ENCODE measurements at places on chromosomes 5 and 9.

DNA sequence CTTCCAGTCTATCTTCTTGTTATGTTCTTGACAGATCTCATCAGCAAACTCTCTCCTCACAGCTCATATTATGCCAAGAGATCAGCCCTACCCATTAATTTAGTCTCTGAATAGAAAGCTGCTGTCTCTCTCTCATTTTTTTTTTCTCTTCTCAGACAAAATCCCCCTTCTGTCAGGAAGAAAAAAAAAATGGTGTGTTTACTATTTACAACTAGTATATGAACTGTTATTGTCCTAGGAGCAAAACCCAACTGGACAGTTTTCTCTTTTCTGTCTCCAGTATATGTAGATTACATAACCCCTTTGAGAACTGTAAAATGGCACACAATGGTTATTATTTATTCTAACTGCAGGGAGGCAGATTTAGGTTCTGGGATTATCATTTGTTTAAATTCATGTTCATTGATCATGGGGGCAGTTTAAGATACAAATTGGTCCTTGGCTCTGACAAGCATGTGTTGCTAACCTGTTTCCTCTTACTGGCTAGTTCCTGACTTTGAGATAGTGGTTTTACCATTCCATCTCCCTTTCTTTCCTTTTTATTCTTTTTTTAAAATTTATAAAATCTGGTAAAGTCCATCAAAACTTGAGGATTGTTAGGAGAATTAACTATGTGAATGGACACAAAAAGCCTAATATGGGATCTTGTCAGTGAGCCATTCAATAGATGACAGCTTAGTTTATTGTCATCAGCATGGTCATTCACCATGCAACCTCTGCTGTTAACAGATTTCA lies 210.0 kb upstream of the PAPPA start:
- DNase-seq: no peak

GRCh38 chr5:139669662-139670368 lies 21.7 kb downstream of the CXXC5 start:
- DNase-seq: no peak

GRCh38 chr5:143200781-143201398 lies 202.6 kb downstream of the NR3C1 start:
- DNase-seq: no peak

DNA sequence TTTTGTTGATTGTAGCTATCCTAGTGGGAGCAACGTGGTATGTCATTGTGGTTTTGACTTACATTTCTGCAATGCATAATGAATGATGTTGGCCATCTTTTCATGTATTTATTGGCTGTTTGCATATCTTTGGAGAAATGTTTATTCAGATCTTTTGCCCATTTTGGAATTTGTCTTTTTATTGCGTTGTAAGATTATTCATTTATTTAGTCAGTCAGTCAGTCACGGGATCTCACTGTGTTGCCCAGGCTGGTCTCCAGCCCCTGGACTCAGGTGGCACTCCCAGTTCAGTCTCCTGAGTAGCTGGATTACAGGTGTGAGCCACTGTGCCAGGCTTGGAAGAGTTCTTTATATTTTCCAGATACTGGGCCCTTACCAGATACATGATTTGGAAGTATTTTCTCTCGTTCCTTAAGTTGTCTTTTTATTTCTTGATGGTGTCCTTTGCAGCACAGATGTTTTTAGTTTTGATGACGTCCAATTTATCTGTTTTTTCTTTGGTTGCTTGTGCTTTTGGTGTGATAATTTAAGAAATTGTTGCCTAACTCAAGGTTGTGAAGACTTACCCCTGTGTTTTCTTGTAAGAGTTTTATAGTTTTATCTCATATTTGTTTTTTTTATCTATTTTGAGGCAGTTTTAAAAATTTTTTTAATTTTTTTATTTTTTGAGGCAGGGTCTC lies 67.1 kb downstream of the EHMT1 start:
- no peak for DNase-seq

GRCh38 chr5:96963267-96963666 lies 27.4 kb downstream of the LNPEP start:
- DNase-seq: no peak

DNA sequence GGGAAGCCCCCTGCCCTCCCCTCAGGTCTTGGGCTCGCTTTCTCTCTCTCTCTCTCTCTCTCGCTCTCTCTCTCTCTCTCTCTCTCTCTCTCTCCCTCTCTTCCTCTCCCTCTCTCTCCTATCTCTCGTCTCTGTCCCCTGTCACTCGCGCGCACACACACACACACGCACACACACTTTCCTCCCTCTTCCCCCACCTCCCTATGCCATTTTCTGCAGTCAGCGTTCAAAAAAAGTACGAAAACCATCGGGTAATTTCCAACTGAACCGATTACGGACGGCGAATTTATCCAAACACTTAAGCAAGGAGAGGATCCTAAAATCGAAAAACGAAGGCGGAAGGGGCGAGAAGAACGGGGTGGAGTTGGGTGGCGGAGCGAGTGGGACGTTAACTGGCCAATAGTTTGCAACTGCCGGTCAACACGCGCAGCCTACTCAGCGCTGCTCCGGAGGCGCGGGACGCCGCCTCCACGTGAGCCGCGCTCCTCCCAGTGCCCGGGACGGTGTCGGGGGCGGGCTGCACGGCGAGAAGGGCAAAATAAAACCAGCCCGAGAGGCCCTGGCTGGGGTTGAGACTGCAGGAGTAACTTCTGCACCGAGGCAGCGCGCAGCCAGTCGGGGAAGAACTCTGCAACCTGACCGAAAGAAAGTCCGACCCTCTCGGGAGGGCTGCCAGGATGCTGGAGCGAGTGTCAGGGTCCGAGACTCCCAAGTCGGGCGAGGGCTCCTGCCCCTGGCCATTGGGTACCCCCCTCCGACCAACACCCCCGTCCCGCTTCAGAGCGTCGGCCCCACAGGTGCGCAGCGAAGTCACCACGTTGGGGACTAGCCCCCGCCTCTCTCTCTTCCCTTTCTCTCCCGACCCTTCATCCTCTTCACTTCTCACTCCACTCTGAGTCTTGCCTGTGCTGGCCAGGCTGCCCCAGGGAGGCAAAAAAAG lies 24.9 kb upstream of the ELAVL2 start:
- peak; percentile 78 for DNase-seq

- DNase-seq: no peak
Measured at GRCh38 chr5:84494453-84494852, 109.8 kb upstream of the EDIL3 start.

GRCh38 chr9:113707953-113708695 lies 168.0 kb upstream of the ZNF618 start:
- DNase-seq: no peak

Data from right forelimb (tissue), 1 donor.